ENCODE measurements at places on chromosomes 4 and X. TPM values are rescaled to one million over a fixed set of nuclear protein-coding genes. Genes with fewer than 3 reads are reported as not detected.

The CCSER1 gene
- 9.7 TPM for total RNA-seq

The DDX53 gene
- total RNA-seq, result not detected

The HSFX2 gene
- total RNA-seq, result not detected

The PHEX gene
- total RNA-seq, result 0.45 TPM

The CDX4 gene
- not detected for total RNA-seq

DNA sequence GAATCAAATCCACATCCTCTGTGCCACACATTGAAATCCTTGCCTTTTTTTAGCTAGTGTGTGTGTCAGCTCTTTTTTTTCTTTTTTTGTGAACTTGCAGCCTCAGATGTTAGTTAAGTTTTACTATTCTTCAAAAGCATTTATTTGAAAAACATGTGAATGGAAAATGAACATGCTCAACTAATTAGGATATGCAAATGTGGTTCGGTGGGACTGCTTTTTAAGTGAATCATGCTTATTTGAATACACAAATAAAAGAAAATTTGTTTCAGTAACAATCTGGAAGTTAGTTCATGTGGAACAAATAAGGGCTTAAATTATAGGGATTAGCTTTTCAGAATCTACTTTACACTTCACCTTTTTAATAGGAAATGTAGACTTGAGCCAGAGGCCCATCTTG, 751.5 kb upstream of the FAM241A start:
- DNase-seq, result no peak

GRCh38 chr4:42442601-42443000, 45.3 kb downstream of the SHISA3 start:
- no peak for DNase-seq

- no peak for DNase-seq
Measured at GRCh38 chr4:104235967-104236366, 258.7 kb downstream of the CXXC4 start.

DNA sequence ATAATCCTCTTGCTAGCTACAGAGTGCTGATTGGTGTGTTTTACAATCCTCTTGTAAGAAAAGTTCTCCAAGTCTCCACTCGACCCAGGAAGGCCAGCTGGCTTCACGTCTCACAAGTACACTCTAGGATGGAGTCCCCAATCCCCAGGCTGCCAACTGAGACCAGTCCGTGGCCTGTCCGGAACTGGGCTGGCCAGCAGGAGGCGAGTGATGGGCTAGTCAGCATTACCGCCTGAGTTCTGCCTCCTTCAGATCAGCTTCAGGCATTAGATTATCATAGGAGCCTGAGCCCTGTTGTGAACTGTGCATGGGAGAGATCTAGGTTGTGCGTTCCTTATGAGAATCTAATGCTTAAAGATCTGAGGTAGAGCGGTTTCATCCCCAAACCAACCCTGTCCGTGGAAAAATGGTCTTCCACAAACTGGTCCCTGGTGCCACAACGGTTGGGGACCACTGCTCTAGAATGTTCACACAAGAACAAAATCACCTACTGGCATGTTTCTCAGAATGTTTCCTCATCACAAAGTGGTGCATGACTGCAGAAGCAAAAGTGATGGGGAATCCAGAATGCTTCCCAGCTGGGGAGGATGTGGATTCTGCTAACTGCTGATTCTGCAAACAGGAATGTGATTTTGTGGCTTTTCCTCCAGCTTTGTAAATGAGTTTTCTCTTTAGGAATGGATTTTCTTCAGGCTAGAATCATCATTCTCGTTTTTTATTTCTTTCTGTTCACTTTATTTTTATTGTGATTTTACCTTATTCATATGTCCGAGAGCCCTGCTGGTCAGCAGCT, 40.9 kb downstream of the SEPTIN11 start:
- no peak for DNase-seq

DNA sequence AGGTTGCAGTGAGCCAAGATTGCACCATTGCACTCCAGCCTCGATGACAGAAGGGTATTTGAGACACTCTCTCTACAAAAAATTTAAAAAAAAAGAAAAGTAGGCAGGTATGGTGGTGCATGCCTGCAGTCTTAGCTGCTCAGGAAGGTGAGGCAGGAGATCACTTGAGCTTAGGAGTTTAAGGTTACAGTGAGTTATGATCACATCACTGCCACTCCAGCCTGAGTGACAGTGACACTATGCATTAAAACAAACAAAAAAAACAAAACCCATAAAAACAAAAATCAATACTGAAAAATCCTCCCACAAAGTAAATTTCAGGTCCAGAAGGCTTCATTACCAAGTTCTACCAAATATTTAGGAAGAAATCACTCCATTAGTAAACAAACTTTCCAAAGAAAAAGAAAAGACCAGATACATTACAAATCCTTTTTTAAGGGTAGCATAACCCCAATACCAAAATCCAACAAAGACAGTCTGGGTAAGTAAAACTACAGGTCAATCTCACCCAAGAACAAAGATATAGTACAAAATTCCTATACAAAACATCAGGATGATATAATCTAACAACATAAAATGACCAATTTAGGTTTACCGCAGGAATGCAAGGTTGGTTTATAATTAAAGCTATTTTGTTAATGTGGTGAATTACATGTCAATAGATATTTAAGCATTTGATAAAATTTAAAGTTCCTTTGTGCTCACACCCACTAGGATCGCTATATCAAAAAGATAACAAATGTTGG, 11.7 kb downstream of the NELFA start:
- no peak for DNase-seq

- DNase-seq, result no peak
Measured at GRCh38 chr4:106149026-106149425, 167.0 kb downstream of the TBCK start.

DNA sequence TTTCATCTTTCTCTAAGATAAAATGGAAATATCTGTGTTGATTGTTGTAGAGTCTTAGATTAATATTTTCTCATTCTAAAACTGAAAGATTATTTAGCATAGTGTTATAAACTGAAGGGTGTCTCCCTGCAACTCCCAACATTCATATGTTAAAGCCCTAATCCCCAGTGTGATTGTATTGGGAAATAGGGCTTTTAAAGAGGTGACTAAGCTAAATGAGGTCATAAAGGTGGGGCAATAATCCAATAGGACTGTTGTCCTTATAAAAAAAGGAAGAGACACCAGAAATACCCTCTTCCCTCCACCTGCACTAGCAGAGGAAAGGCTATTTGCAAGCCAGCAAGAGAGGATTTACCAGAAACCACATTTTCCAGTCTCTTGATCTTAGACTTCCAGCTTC, 1626.4 kb downstream of the C4orf33 start:
- no peak for DNase-seq

DNA sequence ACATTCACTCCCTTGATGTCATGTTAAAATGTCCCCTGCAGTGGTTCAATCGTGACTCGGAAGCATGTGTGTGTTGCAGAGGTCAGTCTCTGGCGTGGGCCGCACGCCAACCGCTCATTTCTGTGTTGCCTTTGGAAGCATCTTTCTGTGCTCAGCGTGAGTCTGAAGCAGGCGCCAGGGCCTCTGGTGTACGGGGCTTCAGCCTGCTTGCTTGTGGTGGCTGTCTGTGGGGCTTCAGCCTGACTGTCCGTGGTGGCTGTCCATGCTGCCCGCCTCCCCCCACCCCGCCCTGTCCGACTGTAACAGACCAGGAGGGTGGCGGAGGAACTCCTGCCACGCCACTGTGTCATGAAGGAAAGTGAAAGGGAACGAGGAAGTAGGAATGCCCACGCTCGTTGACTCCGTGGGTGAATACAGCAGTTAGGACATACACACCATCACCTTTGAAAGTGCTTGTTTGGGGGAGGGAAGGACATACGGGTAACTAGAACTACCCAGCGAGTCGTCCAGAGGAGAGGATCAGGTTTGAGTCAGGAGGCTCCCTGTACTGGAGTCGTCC, 14.7 kb upstream of the CLCN4 start:
- DNase-seq, result no peak

Measured in mesenteric fat pad (tissue), 1 donor.